ENCODE measurements at places on chromosomes 3 and 15.
A peak's percentile ranks its signal among the peaks of the same experiment; 100 is the strongest.

- no peak for DNase-seq
These were observed 8.0 kb upstream of the B3GNT5 start for GRCh38 chr3:183244981-183245476.

GRCh38 chr3:18880691-18881090, 267.6 kb upstream of the KCNH8 start:
- DNase-seq = no peak

GRCh38 chr3:39398700-39399099, 7.8 kb upstream of the RPSA start:
- DNase-seq = no peak

GRCh38 chr15:78761020-78761419, 50.2 kb downstream of the ADAMTS7 start:
- DNase-seq = no peak

GRCh38 chr15:79091204-79091867, 756 bp upstream of the RASGRF1 start:
- DNase-seq = no peak

- no peak for DNase-seq
These were observed 66.2 kb upstream of the UBE2E1 start for GRCh38 chr3:23739536-23739935.

GRCh38 chr15:101565377-101565776, 75.9 kb upstream of the PCSK6 start:
- DNase-seq = no peak

- no peak for DNase-seq
These were observed 30.2 kb downstream of the PLAAT1 start for GRCh38 chr3:193271101-193271840.

- no peak for DNase-seq
These were observed 71.0 kb downstream of the TCF12 start for GRCh38 chr15:56989411-56989924.

DNA sequence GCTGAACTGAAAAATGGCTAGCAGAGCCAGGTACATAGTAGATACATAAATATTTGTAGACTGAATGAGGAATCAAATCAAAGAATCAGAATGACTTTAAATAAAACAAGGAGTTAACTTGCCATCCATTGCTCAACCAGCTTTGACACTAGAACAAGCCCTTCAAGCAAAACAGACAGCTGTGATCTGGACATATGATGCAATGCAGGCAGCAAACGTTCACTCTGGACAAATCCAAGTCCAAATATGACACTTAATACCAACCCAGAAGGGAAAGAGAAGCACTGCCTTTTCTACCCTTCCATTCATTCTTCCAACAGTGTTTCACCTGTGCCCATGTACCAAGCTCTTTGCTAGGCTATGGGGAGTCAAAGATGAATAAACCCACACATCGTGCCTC, 4.5 kb downstream of the THRB start:
- no peak for DNase-seq

DNA sequence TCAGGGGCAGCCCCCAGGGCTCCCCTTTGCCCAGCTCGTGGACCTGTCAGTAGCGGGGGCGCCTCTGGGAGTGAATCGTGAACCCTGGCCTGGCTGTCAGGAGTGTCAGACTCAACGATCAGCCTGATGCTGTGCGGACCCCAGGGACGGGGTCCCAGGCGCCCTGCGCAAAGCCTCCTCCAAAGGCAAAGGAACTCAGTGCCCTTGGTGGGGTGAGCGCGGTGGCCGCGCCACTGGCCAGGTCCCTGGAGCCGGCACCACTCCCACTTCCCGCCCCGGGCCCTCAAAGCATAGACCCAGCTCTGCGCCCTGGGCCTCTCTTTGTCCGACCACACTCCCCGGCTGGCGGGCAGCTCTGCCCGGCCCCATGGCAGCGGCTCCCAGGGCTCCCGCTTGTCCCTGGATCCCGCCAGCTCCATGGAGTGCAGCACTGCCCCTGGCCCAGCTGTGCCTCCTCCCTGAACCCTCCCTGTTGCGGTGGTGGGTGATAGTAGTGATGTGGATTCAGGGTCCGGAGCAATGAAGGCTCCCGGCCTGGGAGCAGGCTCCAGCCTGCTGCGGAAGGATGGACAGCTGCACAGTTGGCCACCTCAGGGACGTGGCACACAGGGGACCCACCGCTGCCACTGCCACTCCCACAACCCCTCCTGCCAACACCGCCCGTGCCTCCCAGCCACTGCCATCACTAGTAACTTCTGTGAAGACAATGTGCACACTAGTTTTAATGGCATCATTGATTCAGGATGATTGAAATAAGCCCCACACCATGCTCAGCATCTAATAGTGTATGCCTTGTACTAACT, 263.8 kb downstream of the ZBBX start:
- DNase-seq = no peak

DNA sequence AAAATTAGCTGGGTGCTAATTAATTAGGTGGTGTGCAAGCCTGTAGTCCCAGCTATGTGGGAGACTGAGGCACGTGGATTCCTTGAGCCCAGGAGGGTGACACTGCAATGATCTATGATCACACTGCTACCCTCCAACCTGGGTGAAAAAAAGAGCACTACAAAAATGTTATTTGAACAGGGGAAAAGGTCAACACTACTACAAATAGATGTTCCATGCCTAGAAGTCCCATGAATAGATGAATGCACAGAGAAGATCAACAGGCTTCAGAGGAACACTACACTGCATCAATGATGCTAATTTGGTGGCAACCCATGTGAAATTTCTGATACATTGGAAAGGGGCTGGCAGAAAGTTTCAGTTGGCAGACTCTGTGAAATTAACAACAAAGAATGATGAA, 105.4 kb upstream of the FHIT start:
- DNase-seq = no peak

- peak; percentile 49 for DNase-seq
These were observed 1.2 kb upstream of the PLIN1 start for GRCh38 chr15:89680282-89680873.

GRCh38 chr3:64873400-64873799, 185.6 kb upstream of the ADAMTS9 start:
- DNase-seq = no peak

DNA sequence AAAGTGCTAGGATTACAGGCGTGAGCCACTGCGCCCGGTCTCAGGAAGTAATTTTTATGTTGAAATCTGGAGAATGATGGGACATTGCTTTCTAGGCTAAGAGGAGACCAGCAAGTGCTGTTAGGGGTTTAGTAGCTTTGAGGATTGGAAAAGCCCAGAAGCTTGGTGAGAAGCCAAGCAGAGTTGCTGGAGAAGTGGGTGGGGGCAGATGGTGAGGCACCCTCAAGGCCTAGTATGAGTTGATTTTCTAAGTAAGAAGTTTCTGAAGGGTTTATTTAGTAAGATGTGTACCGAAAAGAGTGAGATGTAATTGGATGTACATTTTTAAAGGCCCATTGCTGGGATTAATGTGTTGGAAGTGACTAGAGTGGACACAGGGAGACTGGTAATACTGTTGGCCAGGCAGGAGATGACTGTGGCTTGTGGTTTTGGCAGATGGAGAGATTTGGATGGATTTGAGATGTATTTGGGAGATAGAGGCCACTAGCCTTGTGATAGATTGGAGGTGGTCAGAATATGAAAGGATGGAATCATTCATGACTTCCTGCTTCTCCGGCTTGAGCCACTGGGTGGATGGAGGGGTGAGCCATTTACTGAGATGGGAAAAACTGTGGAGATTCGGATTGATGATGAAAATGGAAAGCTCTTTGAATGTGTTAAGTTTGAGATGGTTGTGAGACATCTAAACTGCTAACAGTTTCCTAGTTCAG, 2.3 kb downstream of the LRRC28 start:
- DNase-seq = no peak

DNA sequence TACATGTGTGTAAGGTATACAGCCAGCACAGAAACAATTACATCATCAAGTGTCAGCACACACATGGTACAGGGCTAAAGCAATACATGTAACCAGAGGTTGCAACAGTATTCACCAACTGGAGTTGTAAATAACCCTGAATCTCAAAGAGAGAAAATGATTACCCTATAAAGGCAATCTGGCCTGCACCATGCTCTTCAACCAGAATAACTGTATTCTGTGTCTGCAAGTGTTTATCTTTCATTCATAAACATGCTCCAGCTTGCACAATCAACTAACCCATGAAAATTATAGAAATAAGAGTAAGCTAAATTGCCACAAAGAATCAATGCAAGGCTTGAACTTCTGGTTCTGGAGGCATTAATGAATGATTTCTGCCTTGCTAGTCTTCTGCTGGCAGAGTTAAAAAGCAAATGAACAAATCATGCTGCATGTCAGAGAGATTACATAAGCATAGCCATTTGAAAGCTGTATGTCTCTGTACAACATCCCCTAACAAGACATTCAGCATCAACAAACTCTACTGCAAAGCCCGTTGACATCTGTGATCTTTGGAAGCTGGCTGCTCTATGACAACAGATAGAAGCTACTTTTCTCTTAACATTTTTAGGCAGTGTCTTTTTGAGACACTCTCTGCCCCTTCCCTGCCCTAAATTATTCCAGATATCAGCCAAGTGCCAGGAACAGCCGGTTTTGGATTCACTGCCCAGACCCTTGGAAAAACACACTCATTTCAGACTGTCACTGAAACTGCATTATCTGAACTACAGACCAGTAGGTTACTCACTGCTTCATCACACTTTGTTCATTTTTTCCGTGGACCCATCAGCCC, 871.0 kb downstream of the OTOL1 start:
- no peak for DNase-seq

- no peak for DNase-seq
These were observed 11.4 kb downstream of the LHFPL4 start for GRCh38 chr3:9542182-9542581.

- peak; percentile 86 for DNase-seq
These were observed at the start of gene CHRNA5 for GRCh38 chr15:78565097-78565950. Gene CHRNA5 (plus strand): TSS chr15:78565520. CDS start chr15:78565720, 200 bp downstream.

DNA sequence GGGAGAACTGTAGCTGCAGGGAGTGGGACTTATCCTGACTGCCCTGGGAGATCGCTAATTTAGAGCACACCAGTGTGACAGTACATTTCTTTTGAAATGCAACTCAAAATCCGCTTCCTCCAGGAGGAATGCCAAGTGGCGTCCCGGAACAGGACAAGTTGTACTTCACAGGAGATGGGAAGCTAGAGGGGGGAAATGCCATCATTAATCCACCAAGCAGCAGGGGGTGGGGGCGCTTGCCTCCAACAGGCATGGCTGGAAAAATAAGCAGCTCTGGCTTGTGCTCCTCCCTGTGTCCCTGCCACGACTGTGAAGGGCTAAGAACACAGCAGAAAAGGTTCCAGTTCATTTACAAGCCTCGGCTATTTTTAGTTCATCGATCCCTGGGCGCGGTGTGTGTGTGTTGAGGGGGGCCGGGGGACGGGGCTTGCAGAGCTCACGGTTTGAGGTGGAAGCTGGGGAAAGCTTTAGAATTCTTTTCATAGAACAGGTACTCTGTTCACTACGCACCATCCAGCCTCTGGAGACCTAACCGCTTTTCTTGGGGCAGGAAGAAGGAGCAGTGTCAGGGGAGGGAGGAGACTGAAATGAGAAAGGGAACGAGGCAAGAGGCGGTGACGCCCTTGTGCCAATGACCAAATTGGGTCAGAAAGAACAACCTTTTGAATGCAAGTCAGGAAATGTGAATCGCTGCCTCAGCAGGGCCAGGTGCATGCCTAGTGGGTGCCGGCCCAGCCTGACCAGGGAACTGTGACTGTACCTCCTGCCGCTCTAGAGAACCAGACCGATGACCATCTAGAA, 51.8 kb upstream of the DGKG start:
- DNase-seq = no peak

DNA sequence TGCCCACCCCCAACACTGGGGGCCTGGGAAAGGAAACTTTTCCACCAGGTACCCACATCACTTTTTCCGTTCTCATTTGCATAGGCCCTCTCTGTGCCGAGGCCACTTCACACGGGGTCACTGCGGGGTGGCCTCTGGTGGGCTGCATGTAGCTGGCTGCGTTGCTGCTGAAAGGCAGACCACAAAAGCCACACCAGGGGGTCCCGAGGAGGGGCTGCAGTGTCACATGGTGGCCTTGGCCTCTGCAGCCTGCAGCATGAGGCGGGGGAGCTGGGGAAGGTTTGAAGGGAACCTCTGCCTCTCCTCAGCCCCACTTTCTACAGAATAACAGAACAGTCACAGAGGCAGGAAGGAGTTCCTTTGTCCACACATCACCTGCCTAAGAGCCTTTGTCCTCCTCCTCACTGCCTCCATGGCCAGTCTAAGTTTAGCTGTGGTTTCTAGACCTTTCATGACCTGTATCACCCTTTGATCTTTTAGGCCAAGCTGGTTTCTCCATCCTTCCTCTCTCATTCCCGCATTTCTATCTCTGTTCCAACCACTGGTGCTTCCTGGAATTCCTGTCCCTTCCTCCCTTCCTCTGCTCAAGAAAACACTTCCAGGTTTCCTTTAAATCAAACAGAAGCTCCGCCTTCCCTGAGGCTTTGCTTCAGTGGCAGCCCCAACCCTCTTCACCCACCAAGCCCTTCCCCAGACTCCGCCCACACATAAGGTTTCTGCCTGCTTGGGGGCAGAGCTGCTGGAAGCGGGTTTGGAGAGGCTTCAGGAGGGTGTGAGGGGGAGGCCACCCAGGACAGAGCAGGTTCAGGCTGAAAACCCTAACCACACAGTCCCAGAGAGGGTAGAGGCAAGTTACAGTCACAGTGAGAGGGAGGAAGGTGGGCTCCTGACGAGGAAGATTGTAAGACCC, 150.7 kb upstream of the TLE3 start:
- no peak for DNase-seq

GRCh38 chr3:86410587-86410986, 580.4 kb downstream of the VGLL3 start:
- DNase-seq = no peak

GRCh38 chr15:99554880-99555488, 10.8 kb upstream of the MEF2A start:
- DNase-seq = no peak

- no peak for DNase-seq
These were observed 38.1 kb downstream of the PIGB start for GRCh38 chr15:55356985-55357585.

DNA sequence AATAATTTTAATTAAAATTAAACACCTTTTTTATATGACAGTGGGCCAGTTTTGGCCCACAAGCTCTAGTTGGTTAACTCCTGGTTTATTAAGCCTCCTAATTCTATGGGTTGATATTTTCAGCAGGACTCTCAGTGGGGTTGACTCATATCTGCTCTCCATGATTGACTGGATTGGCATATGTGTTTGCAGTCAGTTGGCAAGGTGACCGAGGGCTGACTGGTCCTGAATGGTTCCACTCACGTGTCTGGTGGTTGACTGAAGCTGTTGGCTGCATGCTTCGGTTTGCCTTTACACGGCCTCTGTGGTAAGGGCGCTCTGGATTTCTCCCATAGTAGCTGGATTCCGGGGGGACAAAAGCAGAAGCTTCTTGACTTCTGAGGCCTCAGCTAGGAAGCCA, 65.3 kb upstream of the ZNF280D start:
- DNase-seq = no peak

DNA sequence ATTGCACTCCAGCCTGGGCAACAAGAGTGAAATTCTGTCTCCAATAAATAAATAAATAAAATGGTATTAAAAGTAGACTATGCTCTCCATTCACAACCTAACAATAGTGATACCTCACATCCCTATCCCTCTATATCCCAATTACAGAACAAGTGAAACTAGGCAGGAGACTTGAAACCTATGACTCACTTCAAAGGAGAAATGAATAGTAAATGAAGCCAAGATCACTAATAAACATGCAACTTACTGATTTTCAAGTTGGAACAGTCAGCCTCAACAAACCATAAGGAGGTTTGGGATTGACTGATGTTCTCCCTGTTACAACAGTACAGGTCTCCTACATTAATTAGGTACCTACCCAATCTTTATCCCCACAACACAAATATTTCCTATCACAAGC, 103.4 kb downstream of the GSK3B start:
- no peak for DNase-seq

GRCh38 chr3:36957862-36958686, 13.2 kb upstream of the TRANK1 start:
- DNase-seq = no peak

- no peak for DNase-seq
These were observed 55.8 kb upstream of the LMCD1 start for GRCh38 chr3:8445861-8446260.

Measured in NCI-H774 (cell line).